ENCODE measurements at places on chromosomes 3 and 15.

DNA sequence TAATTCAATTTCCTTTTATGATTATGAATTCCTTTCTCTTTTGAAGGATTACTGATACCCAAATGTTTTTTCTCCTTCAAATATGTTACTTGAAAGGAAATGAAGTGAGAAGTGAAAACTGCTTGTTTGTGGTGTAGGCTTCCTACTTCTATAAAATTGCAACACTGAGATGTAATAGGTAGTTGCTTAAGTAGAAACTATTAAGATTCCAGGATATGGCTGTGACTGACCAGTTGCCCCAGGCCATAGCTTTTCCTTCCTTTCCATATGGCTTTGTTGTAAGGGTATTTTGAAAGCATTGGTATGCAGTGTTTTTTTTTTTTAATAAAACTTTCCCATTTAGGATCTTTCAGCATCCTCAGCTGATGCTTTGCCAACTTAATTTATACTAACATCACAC, 28.5 kb downstream of the DNAJC13 start:
- no peak for DNase-seq

DNA sequence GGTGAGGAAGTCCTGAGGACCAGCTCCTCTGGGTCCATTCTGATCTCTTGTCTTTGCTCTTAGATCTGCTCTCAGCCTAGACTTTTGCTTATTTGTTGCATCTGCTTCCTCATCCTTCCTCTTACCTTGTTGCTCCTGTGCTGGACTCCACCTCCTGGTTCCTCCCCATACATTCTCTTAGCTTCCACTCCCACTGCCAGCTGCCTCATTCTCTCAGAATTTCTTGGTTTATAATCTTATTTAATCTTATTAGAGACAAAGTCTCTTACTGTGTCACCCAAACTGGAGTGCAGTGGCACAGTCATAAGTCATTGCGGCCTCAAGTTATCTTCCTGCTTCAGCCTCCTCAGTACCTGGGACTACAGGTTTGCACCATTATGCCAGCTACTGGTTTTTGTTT, 68.2 kb upstream of the PSMD6 start:
- DNase-seq: no peak

- no peak for DNase-seq
These were observed 30.6 kb downstream of the CHDH start for GRCh38 chr3:53815651-53816050.

- DNase-seq: no peak
These were observed 559.8 kb upstream of the CBLB start for GRCh38 chr3:106428565-106428994.

DNA sequence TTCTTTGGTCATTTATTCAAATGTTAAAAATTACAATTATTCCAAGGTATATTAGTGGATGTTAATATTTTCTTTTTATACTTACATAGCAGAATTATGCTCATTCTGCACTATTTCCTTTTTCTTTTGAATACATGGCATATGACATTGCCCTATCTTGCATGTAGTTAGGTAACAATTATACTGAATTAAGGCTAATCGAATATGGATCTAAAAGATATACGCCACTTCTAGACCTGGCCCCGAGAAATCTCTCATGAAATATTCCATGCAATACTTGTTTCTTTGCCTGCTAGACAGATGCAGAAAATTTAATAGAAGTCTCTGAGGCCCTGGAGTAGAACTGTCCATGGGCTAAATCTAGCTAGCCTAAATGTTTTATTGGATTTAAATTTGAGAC, 493.4 kb downstream of the OTOL1 start:
- DNase-seq: no peak

DNA sequence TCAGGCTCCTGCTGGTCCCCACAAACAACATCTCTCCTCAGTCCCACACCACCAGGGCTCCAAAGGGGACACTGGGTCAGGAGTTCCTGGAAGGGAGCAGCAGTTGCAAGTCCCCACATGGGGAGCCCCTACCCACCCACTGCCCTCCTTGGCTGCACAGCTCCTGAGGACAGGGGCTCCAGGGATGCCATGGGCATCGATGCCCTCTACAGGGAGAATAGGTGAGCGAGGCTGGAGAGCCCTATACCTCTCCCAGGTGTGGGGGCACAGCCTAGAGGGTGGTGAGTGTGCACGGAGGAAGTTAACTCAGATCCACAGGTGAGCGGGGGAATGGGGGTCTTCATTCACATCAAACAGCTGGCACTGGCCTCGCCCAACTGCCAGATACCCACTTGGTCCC, 141.2 kb upstream of the LINGO1 start:
- DNase-seq: no peak

- no peak for DNase-seq
These were observed 20.0 kb upstream of the ZNF148 start for GRCh38 chr3:125395091-125395490.

- no peak for DNase-seq
These were observed 45.2 kb downstream of the CDAN1 start for GRCh38 chr15:42691770-42692169.

- no peak for DNase-seq
These were observed 244.5 kb downstream of the RBMS3 start for GRCh38 chr3:29525254-29525881.

GRCh38 chr15:40618906-40619305, 24.9 kb downstream of the KNL1 start:
- DNase-seq: no peak

- no peak for DNase-seq
These were observed 63.2 kb upstream of the NEDD4 start for GRCh38 chr15:56056626-56057025.

DNA sequence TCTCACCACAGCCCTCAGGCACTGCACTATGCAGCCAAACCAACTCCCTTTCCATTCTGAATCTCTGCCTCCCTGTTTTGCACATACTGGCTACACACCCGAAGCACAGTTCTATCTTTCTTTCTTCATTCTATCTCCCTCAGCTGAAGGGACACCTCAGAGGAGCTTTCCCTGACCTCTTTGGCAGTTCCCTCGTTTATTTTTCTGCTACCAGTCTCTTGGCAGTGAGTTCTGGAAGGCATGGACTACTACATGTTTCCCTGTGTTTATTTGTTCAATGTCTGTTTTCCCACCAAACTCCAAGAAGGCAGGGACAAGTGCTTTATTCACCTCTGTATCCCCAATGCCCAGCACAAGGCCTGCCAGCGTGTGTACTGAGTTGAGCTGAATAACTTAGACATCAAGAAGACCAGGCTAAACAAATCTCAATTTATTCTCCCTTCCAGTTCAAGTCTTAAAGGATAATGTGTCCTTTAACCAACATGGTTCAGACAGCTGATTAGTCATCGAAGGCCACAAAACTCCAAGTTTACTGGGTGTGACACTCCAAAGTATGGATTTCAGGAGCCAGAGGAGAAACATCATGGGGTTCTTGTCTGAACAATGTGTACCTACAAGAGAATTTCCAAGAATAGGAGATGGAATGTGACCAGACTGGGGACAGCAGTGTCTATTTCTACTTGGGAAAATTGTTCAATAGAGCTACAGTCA, 260.1 kb upstream of the CTNNB1 start:
- DNase-seq: no peak

DNA sequence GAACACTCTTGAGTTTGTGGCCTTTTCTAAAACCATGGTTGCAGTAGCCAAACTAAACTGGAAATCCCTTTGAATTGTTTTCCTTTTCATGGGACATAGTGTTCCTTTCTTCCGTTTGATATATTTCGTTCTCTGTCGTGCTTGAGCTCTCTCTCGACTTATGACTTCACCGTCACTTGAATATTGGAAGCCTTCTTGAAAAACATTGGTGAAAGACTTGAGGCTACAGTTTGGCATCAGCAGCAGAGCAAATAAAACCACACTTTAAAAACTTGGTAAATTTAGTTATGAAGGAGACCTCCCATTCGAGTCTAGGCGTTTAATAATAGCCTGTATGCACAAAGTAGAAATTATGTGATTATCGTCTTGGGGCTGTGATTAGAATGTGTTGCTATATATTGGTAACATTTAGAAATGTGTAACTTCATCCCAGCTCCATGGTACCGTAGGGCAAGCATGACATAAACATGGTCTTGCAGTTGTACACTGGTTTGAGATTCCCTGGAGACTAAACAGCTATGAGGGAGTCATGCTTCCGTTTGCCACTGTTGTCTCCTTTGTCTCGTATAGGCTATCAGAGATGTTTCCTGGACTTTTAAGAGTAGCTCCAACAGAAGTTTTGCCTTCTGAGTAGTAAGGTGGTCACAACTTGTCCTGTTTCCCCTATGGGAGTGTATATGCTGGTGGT, 122.3 kb downstream of the PTPRG start:
- no peak for DNase-seq

DNA sequence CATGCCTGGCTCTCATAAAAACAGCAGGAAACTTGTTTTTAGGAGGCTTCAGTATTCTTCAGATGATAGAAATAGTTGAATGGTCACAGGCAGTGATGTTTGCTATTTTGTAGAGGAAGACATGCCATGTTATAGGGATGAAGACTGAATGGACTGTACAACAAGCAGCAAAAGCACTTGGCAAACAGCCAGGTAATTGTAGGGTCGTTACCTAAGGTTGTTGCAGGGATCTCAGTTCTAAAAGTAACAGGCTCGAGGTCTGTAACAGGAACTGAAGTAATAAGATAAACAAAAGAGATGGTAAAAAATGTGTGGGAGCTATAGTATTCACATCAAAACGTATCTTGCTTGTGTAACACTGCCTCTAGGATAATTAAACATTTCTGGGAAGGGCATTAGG, 116.3 kb downstream of the TFG start:
- DNase-seq: no peak

DNA sequence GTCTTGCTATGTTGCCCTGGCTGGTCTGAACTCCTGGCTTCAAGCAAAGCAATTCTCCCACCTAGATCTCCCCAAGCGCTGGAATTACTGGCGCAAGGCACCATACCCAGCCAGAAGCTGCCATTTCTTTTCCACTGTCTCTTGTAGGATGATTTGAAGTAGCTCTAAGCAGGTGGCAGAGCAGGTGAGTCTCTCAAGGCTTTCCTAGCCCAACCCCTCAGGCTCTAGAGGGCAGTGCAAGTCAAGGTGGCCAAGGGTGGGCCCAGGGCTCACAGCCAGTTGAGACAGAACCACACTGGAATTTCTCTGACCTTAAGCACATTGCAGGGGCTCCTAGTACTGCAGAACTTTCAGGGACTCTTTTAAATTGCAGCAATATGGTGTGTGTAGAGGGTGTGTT, 15.6 kb upstream of the DAG1 start:
- no peak for DNase-seq

DNA sequence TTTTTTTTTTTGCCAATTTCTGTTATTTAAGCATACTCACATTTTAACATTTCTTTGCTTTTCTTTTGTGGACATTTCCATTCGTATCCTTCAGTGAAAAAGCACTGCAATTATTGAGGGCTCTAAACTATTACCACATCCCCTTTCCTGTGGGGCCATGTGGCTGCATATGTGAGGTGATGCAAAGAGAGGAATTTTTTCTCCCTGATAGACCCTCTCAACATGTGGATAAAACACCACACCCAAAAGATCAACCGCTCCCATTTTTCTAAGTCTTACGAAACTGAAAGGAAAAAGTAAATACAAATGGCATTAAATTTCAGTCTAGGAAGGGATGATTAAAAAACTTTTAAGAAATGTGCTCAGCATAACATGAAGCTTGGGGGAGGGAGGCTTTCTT, 68.8 kb downstream of the DNAJC13 start:
- DNase-seq: no peak

GRCh38 chr15:65354835-65355172, 23.0 kb downstream of the IGDCC3 start:
- no peak for DNase-seq

GRCh38 chr3:168847291-168847883, 751.7 kb upstream of the GOLIM4 start:
- peak; percentile 17 for DNase-seq

DNA sequence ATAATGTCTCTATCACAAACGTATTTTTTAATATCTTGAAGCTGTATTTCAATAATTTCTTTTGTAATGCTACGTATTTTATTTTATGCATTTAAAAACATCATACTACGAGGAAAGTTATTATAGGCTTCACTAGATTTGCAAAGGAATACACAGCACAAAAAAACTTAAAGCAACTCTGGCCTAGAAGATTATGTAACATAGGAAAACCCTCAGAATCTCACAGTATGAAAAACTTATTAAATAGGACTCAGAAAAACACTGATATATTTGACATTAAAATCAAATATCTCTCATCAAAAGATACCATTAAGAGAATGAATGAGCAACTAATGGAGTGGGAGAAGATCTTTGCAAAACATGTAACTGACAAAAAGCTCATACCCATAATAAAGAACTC, 63.7 kb downstream of the DMXL2 start:
- no peak for DNase-seq

- DNase-seq: no peak
These were observed 1.7 kb downstream of the PAK2 start for GRCh38 chr3:196741249-196741889.

- no peak for DNase-seq
These were observed 27.1 kb upstream of the VPS8 start for GRCh38 chr3:184784731-184785500.

- no peak for DNase-seq
These were observed 74.3 kb upstream of the EOMES start for GRCh38 chr3:27796365-27796875.

DNA sequence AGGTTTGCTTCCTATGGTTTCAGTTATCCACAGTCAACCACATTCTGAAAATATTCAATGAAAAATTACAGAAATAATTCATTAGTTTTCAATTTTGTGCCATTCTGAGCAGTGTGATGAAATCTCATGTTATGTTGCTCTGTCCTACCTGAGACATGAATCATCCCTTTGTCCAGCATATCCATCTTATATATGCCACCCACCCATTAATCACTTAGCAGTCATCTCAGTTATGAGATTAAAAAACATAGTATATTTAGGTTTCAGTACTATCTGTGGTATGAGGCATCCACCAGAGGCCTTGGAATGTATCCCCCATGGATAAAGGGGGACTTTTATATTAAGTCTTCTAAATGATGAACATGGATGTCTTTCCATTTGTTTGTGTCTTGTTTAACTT, 64.7 kb upstream of the PROK2 start:
- no peak for DNase-seq

GRCh38 chr3:124916837-124917409, 17.6 kb downstream of the MUC13 start:
- no peak for DNase-seq

DNA sequence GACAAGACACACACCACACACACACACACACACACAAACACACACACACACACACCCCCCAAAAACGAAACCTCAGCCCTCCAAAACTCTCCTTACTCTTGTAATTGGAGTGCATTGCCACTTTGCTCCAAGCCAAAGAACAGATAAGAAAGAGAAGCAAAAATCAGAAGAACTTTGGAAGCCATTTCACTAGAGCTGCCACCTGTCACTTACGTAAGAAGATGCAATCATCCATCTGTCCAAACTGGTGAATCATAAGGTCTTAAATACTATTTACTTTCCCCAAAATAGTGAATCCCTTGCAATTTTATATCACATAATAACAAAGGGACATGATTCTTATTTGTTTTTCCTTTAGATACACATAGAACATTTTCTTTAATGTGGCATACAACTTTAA, 285.4 kb downstream of the ZBTB20 start:
- peak; percentile 5 for DNase-seq
